ENCODE measurements at places on chromosomes 1 and 21.

GRCh38 chr1:176701151-176701866, 238.3 kb downstream of the PAPPA2 start:
- no peak for DNase-seq

DNA sequence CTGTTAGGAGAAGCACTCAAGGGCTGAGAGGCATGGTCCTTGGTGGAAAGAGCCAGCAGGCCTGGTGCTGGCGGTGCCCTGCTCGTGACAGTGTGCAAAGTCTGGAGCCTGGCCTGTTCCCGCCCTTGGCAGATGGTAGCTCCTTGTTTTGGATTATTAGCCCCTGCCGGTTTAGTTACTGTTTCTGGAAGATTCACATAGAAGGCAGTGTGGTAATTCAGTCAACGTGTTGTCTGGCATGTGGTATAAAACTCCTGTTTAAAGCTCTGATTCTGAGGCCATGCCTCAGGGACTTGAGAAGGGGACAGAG, 6.8 kb downstream of the PKNOX1 start:
- no peak for DNase-seq

DNA sequence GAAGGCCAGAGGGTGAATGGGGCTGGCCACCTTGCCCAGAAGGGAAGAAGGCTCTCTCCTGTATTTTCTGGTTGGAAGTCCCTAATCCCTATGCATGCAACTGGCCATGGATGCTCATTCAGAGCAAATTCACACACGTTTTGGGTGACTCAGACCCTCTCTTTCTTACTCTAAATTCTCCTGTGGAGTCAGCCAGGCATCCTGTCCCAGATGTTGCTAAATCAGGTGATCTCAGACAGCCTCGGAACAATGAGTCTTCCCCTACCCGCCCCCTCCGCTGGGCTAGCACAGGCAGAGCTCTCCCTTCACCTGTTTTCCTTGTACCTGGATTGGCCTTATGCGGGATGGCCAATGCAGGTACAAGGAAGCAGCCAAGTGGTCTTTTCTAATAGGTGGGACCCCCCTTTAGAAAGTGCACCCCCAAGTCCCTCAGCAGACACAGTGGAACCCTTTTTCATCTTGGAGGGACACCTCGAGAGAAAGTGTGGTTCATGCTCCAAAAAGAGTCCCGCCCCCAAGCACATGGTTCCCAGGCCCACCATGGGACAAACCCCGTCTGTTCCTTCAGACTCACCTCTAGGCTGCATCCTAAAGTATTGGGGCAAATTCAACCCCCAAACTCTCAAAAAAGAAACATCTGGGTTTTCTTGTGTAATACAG, 8.6 kb downstream of the S100A6 start:
- no peak for DNase-seq

GRCh38 chr21:35303085-35303484, 254.0 kb upstream of the RUNX1 start:
- no peak for DNase-seq

DNA sequence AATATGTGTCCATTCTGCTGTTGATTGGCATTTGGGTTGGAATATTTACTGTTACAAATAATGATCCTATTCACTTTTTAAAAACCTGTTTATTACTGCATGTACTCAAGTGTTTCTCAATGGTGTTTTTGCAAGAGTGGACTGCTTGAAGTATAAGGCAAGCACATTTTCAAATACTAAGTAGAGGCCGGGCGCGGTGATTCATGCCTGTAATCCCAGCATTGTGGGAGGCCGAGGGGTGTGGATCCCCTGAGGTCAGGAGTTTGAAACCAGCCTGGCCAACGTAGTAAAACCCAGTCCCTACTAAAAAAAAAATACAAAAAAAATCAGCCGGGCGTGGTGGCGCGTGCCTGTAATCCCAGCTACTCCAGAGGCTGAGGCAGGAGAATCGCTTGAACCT, 276.9 kb upstream of the ADGRL4 start:
- DNase-seq = no peak

GRCh38 chr1:208069908-208070307, 159.0 kb upstream of the CD34 start:
- no peak for DNase-seq

DNA sequence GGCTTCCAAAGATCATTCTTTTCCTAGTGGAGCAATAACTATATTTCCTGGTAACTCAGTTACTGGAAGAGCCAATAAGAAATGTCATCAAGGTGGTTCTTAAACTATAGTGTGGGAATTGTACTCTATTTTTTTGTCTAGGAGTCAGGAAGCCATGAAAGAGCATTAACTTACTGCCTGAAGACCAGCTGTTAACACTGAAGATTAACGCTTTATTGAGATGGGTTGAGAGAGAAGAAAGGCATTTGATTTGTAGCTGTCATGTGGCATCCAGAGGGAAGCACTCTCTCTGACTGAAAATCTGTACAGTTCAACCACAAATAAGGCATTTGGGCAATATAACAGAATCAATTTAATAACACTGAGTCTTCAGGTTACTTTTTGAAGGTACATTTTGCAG, 76.0 kb downstream of the DNM3 start:
- DNase-seq = no peak

DNA sequence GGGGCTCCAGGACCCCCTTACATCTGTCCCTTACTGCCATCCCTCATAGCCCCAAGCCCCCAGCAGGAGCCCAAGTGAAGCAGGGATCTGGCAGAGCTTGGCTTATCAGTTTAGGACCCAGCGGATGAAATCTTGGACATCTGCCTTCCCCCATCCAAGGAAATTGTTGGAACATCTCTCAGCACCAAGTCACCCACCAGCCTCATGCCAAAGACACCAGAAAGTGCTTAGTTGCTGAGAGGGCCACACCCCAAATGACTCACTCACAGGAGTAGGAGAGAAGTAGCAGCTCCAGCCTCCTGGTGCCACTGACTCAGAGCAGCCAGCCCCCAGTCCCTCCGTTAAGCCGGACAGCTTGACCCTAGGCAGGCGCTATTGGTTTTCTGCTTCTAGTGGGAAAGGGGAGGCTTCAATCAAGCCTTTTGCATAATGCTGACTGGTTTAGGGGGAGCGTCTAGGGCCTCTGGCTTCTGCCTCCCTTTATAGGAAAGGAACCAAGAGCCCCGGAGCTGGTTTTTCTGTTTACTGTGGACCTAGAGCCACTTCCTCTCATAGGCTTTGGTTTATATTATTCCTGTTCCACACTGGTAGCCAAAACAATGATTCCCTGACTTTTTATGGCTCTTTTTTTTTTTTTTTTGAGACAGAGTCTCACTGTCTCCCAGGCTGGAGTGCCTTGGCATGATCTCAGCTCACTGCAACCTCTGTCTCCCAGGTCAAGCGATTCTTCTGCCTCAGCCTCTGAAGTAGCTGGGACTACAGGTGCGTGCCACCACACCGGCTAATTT, 114.2 kb upstream of the IPO9 start:
- DNase-seq = peak; percentile 99

- no peak for DNase-seq
Observed at GRCh38 chr1:5265438-5266075, 611.1 kb downstream of the AJAP1 start.

DNA sequence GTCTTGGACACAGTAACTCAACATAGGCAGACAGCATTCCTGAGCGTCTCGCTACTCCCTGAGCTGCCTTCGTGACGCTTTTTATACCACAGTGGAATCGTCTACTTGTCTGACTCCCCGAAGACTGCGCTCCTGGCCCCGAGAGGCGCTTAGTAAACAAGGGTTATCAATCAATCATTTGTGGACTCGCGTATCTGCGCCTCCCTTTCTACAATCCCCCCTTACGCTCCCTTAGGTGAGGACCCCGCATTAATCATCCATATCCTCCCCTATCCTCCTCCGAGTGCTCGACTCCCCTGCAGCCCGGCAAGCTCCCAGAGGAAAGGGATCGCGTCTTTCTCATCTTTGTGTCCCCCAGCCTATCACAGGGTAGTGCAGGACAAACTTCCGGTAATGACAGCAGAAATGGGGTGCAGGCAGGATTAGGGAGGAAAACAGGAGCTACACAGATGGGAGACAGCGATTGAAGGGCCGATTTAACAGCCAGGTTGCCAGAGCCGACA, 522 bp downstream of the TMEM59 start:
- peak; percentile 39 for DNase-seq

GRCh38 chr21:33244082-33244778, 14.5 kb downstream of the IFNAR2 start:
- peak; percentile 39 for DNase-seq

DNA sequence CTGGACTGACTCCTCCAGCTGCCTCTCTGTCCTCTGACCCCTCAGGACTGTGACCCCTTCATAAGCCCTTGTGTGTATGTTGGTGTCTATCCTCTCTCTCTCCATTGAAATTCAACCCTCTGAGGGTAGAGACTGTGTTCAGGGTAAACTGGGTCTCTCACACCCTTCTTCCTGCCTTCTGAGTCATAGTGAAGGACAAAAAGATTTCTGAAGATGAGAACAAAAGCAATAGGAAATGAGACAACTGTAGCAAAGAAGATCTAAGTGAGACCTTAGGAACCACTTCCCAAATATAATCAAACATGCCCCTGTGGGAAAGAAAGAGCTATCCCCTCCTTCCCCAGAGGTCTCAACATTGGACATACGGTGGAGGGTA, 16.9 kb downstream of the NUAK2 start:
- no peak for DNase-seq

DNA sequence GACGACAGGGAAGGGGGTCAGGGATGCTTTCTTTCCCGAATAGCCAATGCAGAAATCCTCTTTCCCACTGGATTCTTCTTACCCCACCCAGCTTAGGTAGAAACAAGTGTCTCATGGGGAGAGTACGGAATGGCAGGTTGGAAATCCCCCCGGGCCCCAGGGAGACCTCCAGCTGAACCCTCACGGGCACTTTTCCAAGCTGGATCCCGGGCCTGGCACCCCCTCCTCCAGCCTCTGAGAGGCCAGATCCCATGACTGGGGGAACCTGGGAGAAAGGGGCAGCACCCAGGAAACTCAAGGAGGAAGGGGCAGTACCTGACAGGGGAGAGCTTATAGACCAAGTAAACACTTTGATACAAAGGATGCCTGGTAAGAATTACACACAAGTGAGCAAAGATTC, 1.3 kb downstream of the PKP1 start:
- DNase-seq = no peak

- DNase-seq = peak; percentile 59
Observed at GRCh38 chr1:6523566-6523965, 30.7 kb downstream of the NOL9 start.

DNA sequence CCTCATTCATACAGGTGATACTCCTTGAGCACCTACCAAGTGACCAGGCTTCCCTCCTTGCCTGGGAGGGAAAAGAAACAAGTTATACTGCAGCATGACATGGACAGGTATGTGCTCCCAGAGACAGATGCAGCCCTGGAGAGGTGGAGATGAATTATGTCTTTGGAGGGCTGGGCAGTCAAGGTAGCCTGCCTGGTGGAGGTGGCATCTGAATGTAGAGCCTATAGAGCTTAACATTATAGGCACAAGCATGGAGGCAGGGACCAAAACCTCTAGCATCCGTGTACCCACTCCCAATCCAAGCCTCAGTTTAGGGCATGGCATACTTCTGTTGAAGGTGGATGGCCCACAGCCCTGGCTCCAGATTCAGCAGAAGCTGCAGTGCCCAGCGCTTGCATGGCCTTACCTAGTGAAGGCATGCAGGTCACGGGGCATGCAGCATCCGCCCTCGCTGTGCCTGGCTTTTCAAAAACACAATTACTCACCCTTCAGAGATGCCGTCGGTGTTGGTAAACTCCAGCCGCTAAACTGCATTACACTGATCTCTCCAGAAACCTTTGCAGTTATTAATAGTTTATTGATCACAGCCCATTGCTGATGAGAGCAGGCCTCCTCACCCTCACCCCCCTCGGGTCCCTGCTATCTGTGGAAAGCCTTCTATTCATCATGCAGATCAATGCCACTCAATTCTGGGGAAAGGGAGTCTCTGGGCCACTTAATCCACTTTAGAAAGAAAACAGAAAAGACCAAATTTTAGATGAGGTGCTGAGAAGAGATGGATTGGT, 151.1 kb upstream of the KLHDC7A start:
- no peak for DNase-seq

DNA sequence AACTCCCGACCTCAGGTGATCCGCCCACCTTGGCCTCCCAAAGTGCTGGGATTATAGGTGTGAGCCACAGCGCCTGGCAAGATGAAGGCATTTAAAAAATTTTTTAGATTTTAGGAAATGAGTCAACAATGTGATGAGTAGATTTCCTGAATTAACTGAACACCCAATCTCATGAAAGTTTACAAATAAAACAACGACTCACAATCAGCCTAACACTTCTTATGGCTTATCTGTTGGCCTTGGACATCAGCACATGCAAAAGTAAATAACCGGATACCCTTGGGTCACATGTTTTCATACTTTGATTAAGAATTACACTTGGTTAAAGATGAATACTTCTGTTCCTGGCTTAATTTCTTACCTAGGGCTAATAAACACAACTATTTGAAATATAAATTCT, 3.0 kb downstream of the GNG12 start:
- no peak for DNase-seq

DNA sequence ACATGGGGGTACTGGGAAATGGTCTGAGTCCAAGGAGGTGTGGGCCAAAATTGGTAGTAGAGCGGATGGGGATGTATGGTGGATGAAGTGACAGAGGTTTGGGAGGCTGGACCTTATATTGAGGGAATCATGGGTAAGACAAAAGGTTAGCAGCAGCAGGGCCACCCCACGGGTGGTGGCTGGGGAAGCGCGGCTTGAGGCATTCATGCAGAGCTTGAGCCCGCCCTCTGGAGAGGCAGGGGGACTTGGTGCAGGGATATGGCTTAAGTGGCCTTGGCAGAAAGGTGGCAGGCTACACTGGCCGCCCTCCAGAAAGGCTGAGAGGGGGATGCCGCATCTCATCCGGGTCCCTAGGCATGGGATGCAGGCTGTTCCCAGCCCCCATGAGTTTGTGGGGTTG, 31.5 kb downstream of the HMGB4 start:
- DNase-seq = no peak

DNA sequence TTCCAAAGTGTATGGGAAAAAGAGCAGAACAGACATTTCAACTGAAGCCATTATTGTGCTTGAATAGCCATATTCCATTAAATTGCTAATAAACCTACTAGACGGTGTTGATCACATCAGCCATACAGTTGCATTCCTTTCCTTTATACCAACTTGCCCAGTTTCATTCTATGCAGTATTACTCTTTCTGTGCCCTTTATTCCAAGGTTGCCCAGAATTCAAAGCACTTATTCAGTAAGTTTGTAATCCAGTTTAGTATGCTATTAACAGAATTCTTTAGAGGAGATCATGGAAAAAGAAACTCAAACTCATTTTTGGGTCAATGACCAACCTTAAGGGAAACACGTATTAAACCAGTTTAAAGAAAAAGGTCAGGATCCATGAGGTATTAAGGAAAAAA, 89.5 kb downstream of the DDAH1 start:
- no peak for DNase-seq

DNA sequence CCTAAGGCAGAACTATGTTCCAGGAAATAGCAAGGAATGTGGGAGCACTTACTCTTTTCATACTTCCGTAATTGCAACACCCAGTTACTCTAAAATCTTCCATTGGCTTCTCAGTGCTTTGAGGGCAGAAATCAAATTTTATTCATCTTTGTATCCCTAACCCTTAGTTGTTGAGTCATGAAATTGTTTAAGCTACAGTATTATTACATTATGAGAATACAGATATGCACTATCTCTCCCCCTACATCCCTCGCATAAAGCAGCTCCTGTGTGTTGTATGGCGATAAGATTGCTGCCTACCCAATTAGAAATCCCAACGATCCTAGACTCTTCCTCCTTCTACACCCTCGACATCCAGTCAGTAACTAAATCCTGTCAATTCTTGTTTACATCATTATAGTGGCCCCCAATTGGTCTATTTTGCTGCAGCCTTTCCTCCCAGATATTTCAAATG, 2.6 kb downstream of the AIDA start:
- DNase-seq = no peak
